ENCODE measurements at places on chromosomes 4 and X.

GRCh38 chr4:8306511-8307021 is 37.0 kb downstream of the HTRA3 start:
- DNase-seq: no peak

DNA sequence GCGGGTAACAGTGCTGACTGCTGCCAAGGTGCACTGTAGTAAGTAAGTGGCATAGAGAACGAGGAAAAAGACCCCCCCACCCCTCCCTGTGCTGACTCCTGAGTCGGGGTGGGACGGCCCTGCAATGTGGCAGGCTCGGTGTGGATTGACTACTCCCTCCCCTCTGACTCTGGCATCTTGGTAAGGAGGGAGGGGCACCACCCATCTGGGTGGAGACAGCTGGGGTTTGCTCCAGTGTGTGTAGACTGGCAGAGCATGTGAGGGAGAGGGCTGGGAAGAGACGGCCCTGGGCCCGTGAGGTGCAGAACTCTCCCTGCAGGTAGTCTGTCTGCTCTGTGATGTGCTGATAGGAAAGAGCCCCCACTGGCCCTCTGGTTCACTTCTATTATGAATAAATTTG is 31.0 kb downstream of the NSG1 start:
- DNase-seq: no peak

DNA sequence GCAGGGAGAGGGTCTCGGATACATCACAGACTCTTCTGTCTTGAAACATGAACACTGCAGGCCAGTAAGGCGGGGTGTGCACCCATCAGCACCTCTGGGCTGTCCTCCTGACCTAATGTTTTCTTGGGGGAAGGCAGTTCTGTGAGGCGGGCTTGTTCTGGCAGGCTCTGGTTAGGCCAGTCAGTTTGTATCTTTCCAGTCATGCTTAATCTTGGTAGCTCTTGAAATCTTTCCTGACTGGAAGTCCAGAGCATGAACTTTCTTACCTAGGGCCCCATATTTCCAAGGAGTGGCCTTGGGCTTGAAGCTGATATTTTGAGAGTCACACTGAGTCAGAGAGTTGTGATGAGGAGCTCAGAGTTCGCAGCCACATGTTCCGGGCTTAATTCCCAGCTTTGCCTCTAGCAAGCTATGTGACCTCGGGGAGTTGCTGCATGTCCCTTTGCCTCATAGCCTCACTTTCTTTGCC is 54.2 kb upstream of the RASSF6 start:
- DNase-seq: no peak

DNA sequence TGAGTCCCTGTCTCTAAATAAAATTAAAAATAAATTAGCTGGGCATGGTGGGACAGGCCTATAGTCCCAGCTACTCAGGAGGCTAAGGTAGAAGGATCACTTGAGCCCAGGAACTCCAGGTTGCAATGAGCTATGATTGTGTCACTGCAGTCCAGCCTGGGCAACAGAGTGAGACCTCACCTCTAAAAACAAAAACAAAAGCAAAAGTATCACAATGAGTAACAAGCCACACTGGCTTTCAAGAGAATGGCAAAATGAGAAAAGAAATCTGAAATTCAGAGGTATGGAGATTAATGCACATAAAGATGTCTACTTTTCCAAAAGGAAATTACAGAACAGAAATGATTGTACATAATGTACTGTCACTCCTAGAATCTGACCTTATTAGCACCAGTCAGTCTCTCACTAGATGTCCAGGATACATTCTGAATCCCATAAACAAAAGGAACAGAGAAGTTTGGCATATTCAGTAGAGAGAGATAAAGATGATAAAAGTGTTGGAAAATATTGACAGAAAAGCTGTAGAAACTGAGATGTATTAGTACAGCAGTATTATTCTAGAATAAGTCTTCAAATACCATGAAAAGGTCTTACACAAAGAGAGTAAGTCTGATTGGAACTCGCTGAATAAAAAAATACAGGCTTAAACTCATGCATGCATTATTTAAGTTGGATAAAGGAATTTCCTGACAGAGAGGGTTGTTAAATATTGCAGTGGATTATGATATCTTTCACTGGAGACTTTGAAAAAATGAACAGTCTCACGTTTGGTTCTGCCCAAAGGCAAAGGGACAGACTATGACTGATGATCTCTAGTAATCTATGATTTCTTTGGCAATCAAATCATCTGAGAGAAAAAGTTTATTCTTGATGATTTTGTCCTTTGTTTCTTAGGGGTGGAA is 102.5 kb downstream of the SH3RF1 start:
- DNase-seq: no peak

DNA sequence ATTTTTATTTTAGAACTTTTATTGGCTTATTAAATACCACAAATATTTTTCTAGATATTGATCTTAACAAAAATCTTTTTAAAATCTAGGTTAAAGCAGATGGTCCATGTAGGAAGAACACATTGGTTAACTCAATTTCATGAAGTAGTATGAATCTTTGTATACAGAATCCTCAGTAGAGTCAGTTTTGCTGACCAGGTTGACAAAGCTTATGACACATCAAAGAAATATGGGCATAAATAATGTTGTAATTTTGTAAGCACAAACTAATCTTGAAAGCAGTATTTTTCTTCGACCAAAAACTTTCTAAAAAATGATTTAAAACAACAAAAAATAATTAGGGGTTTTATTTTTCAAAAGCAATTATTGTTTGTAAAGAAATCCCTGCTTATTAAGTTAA is 479.3 kb upstream of the PCDH10 start:
- no peak for DNase-seq

- no peak for DNase-seq
Observed at GRCh38 chr4:4666187-4666586, 124.3 kb upstream of the STX18 start.

DNA sequence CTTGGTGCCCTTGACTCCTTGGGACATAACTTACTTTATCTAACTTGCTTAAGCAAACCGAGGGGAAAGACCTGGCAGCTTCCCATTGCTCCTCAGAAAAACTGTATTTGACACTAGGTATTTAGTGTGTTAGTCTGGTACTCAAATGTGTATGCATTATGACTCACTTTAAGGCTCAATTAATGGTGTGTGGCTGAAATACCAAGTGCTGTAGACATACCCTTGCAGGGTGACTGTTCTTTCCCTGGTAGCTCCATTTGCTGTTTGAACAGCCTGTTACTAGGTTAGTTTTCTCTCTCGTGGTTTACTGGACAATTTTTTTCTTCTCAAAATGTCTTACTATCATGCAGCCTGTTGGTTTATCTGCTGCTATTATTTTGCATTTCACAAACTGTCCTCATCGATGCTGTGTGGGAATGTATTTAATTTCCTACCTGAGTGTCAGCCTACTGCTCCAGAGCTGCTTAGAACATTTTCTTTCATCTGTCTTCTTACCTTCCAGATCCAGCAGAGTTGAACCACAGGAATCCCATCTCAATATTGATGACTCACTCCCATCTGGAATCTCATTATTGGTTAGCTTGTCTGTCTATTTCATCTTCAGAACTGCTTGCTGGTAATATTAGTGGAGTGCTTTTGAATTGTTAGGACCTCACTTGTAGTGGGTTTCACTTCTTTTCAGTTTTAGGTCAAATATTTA is 158.0 kb upstream of the FAT1 start:
- no peak for DNase-seq

DNA sequence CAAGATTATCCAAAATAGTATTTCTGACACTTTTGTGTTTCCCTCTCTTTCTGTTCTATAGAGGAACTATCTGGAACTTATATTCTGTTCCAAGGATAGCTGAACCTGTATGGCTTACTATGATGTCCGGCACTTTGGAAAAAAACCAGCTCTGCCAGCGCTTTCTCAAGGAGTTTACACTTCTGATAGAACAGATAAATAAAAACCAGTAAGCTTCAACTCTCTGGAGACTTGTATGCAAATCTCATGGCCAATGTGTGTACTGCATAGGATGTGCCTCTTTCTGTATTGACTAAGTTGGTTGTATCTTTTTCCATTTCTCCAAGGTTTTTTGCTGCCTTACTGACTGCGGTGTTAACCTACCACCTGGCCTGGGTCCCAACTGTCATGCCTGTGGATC is 92.5 kb downstream of the FNIP2 start:
- DNase-seq: no peak

DNA sequence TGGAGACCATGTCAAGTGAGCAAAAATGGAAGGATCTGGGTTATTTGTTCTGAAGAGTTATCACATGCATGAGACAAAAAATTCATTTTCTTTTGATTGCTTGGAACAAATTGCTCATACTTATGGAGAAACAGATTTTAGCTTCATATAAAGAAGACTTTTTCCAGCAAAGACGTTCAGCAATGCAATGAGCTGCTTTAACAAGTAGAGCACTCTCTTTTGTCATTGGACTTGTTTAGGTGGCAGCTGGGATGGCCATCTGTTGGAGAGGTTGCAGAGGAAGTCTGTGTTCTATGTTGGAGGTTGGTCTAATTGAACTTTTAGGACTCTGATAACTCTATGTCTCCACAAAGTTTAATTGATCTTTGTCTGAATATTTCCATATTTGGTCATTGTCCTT is 19.9 kb upstream of the CEP135 start:
- no peak for DNase-seq

GRCh38 chrX:128891554-128891953 is 631.7 kb downstream of the SMARCA1 start:
- DNase-seq: no peak

- DNase-seq: no peak
Observed at GRCh38 chr4:48854982-48855381, 24.1 kb downstream of the OCIAD1 start.

- peak; percentile 56 for DNase-seq
Observed at GRCh38 chr4:83110223-83110945, 4.1 kb downstream of the PLAC8 start.

DNA sequence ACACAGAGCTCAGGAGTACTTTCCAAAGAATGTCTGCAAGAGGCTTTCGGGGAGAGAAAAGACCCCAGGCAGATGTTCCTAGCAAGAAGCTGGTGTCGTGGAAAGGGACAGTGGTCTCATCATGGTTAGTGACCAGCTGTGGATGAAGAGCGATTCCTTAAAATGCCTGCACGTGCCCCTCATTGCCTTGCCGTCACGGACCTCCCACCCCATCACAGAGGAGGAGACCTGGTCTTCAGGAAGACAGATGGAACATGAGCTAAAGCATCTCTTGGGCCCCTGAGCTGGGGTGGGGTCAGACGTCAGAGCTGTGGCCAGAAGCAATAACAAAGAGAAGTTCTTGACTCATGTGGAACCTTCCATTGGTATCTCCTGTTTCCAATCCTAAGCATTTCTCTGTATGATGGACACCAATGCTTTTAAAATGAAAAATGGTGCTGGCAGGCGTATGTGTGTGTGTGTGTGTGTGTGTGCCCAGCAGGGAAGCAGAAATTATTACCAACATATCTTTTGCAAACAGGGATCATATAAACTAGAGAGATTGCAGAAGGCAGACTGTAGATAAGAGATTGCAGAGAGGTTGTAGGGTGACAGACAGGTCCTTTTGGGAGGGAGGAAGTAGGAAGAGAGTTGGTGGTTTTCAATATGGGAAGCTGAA is 25.2 kb upstream of the ASMTL start:
- no peak for DNase-seq

All from NCI-H187 treated with DMSO at 0.1 percent for 48 hours (cell line).